Vagina (tissue), 2 donors: ENCODE measurements at places on chromosomes 3 and 15. TPM values are rescaled to one million over a fixed set of nuclear protein-coding genes. Genes with fewer than 3 reads are reported as not detected.

CP gene
- total RNA-seq, result 26.3 TPM

IMPG2 gene
- 0.25 TPM for total RNA-seq

MAGI1 gene
- 47.1 TPM for total RNA-seq

IL17RC gene
- total RNA-seq, result 66.3 TPM

COL6A6 gene
- not detected for total RNA-seq

GRCh38 chr15:88376574-88377174, 90.5 kb downstream of the MRPL46 start:
- no peak for DNase-seq

DNA sequence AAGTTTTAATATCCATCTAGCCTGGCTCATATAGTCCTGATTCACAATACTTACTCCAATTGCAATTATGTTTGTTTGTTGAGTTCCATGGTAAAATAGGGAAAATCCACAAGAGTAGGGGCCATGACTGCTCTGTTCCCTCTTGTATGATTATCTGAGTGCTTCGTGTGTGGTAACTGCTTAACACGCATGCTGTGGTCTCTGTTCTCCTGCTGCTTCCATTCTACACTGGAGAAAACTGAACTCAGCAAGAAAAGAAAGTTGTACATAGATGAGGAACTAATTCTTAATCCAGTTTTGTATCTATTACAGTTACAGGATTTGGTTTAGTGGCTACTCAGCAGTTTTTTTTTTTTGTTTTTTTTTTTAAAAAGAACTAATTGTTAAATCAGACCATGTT, 223.0 kb upstream of the SATB1 start:
- DNase-seq, result no peak

- no peak for DNase-seq
Measured at GRCh38 chr3:16768956-16769355, 115.8 kb upstream of the PLCL2 start.

DNA sequence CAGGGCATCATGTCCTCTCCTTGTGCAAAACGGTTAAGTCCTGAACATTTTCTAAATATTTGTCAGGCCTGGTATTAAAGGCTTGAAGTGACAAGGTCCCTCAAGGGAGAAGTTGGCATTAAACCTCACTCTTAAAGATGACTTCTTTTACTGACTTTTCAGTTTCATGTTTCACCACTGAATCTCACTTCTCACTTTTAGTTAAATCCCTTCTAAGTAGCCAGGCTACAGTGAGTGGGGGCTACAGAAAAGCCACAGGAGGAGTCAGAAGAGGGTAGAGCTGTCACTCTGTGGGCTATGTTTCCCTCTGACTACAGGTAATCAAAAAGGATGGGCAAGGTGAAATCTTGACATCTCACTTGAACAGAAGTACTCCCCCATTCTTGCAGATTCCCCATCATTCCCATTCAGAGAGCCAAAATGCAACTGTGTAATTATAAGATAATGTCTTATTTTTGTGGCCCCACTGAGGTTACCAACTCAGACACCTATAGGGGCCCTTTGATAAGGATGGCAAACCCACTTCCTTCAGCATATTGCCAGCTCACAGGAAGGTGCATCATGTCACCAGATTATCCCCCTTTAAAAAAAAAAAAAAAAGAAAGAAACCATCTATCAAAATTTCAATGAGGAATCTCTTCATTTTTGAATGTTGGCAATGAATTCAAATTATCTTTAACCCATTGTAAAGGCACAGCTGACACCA, 790.1 kb upstream of the CFAP20DC start:
- no peak for DNase-seq

GRCh38 chr3:172388412-172389078, 59.7 kb downstream of the GHSR start:
- DNase-seq, result no peak

GRCh38 chr3:185722881-185723280, 102.0 kb downstream of the IGF2BP2 start:
- no peak for DNase-seq
